ENCODE measurements at places on chromosomes 16 and 17. TPM values are rescaled to one million over a fixed set of nuclear protein-coding genes. Genes with fewer than 3 reads are reported as not detected.
A peak's percentile ranks its signal among the peaks of the same experiment; 100 is the strongest.

Gene CD300E
- total RNA-seq: not detected

Gene KCNJ16
- 0.21 TPM for total RNA-seq

Gene PHKB
- 107 TPM for total RNA-seq

Gene GRAP
- 8.1 TPM for total RNA-seq

Gene TRIM47
- 54.2 TPM for total RNA-seq

GRCh38 chr17:22443061-22443460 lies 750.7 kb downstream of the KCNJ18 start:
- no peak for DNase-seq

- no peak for DNase-seq
These were observed 129.8 kb downstream of the TANC2 start for GRCh38 chr17:63095879-63096278.

- DNase-seq: peak; percentile 69
These were observed 4.0 kb downstream of the IRX5 start for GRCh38 chr16:54934481-54935265.

- no peak for DNase-seq
These were observed 373.0 kb upstream of the DYNLRB2 start for GRCh38 chr16:80167657-80168390.

- DNase-seq: no peak
These were observed 67.2 kb downstream of the RPTOR start for GRCh38 chr17:80611816-80612215.

- DNase-seq: no peak
These were observed 53.1 kb upstream of the MARCHF10 start for GRCh38 chr17:62860962-62861873.
